ENCODE measurements at places on chromosomes 16 and 17. TPM values are rescaled to one million over a fixed set of nuclear protein-coding genes. Genes with fewer than 3 reads are reported as not detected.
A peak's percentile ranks its signal among the peaks of the same experiment; 100 is the strongest.

The PRSS21 gene
- polyA plus RNA-seq = not detected

The CCL14 gene
- 27.4 TPM for polyA plus RNA-seq

The CARD14 gene
- polyA plus RNA-seq = 0.58 TPM

The USP43 gene
- polyA plus RNA-seq = 0.94 TPM

The MYCBPAP gene
- polyA plus RNA-seq = 2.3 TPM

The TLCD3B gene
- 0.76 TPM for polyA plus RNA-seq

GRCh38 chr17:40038882-40039513, 15.2 kb downstream of the MED24 start:
- peaks cover 46% of the 10 kb centered on the region for H3K36me3 ChIP-seq
- H3K4me3 ChIP-seq = no peak overlapping the region
- no peaks in the 10 kb centered on the region for H3K27me3 ChIP-seq
- peaks cover 9% of the 10 kb centered on the region for H3K4me1 ChIP-seq
- peak overlapping the region; percentile 92 for H3K27ac ChIP-seq

- peak overlapping the region; percentile 47 for H3K4me3 ChIP-seq
- no peaks in the 10 kb centered on the region for H3K36me3 ChIP-seq
- H3K4me1 ChIP-seq = peaks cover 16% of the 10 kb centered on the region
- DNase-seq = peak; percentile 51
Measured at GRCh38 chr17:44307387-44308186, 814 bp upstream of the RUNDC3A start.

DNA sequence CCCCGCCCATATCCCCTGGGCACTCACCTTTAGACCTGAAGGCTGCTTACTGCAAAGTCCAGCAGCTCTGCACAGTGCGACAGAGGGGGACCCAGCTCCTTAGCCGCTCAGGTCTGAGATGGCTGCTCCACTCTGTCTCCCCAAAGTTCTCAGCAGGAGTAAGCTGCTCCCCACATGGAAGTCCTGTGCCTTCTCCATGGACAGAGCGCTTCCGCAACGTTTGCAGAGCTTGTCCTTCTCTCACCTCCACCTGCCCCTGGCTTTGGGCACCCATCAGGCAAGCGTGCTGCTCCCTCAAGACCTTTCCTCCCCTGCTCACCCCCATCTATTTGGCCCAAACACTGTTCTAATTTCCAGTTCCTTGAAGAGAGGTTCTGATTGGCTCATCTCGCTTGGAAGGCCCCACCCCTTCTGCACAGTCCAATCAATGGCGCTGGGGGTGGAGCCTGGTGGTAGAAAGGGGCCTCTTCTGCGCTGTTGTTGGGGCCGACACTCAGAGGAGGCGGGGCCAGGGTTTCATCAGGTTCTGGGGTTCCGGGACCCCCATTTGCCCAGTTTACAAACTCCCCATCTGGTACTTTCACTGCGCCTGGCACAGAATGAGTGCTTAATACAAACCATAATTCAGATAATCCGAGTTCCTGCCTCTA, 137.2 kb downstream of the CYLD start:
- peaks cover 7% of the 10 kb centered on the region for H3K4me1 ChIP-seq
- no peaks in the 10 kb centered on the region for H3K36me3 ChIP-seq
- no peak overlapping the region for H3K4me3 ChIP-seq
- peaks cover 4% of the 10 kb centered on the region for H3K27me3 ChIP-seq
- H3K27ac ChIP-seq = no peak overlapping the region

- H3K36me3 ChIP-seq = no peaks in the 10 kb centered on the region
- H3K27me3 ChIP-seq = no peaks in the 10 kb centered on the region
- no peak for DNase-seq
- H3K4me1 ChIP-seq = no peaks in the 10 kb centered on the region
- H3K4me3 ChIP-seq = no peak overlapping the region
Measured at GRCh38 chr16:81956213-81956948, 54.9 kb downstream of the SDR42E1 start.

- no peaks in the 10 kb centered on the region for H3K27me3 ChIP-seq
- H3K4me3 ChIP-seq = no peak overlapping the region
- H3K4me1 ChIP-seq = no peaks in the 10 kb centered on the region
- H3K27ac ChIP-seq = no peak overlapping the region
- no peak for DNase-seq
Measured at GRCh38 chr17:69144331-69145255, 2.9 kb upstream of the ABCA6 start.

DNA sequence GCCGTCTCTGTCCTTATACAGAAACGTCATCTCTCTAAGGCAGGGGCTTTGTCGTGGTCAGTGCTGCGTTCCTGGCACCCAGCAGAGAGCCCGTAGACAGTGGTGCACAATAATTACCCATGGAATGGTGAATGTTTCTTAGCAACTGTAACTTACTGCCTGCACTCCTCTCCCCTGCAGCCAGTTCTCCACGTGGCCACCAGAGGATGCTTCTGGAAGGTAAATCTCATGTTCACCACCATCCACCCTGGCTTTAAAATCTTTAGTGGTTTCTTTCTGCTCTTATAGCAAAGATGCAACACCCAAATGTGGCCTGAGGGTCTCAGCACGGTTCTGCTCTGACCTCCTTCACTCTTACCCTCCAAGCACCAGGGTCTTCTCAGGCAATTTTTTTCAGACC, 150.8 kb downstream of the GRIN2A start:
- H3K4me3 ChIP-seq = no peak overlapping the region
- DNase-seq = no peak
- H3K27me3 ChIP-seq = no peaks in the 10 kb centered on the region
- no peaks in the 10 kb centered on the region for H3K4me1 ChIP-seq
- no peak overlapping the region for H3K27ac ChIP-seq

GRCh38 chr17:80866050-80866793, 125.4 kb upstream of the CHMP6 start:
- DNase-seq = peak; percentile 82
- H3K27ac ChIP-seq = no peak overlapping the region
- H3K36me3 ChIP-seq = peaks cover 5% of the 10 kb centered on the region

GRCh38 chr16:17470908-17471718, at the start of gene XYLT1:
TSS of gene XYLT1 (minus strand) at chr16:17470960. CDS start at chr16:17470796, 164 bp downstream.
- peaks cover 35% of the 10 kb centered on the region for H3K4me1 ChIP-seq
- H3K27ac ChIP-seq = peak within 1 kb of the TSS; percentile 65
- H3K36me3 ChIP-seq = no peaks in the 10 kb centered on the region
- H3K27me3 ChIP-seq = peaks cover 43% of the 10 kb centered on the region
- peak within 1 kb of the TSS; percentile 61 for H3K4me3 ChIP-seq

DNA sequence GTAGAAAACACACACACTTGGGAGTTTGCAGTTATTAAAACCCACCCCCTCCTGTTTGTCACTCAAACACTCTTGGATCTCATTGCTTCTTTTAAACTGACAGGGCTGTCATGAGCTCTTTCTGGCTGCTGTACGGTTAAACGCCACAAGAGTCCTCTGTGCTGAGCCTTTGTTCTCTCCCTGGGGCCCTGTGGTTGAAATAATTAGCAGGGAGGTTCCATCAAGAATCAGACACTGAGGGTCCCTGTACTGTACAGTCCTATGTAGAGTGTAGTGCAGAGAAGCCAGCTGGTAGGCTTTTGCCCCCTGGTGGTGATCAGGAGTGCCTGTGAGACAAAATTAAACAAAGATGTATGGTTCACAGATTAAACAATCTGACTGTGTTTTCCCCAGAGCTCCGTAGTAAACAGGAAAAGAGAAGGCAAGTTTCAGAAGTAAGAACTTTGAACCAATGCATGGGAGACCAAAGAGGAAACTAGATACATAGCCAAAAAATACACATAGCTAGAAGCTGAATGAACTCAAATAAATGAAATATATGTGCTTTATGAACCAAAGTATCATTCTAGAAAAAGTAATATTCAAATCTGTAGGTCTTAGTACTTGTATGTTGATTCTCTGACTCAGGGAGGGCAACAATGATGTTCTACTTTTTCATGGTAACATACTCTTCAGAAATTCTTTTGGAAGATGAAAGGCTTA, 1.4 kb upstream of the SSH2 start:
- DNase-seq = peak; percentile 91
- peaks cover 6% of the 10 kb centered on the region for H3K4me1 ChIP-seq
- H3K4me3 ChIP-seq = peak overlapping the region; percentile 18
- H3K27ac ChIP-seq = no peak overlapping the region
- H3K27me3 ChIP-seq = no peaks in the 10 kb centered on the region

- H3K27me3 ChIP-seq = no peaks in the 10 kb centered on the region
- DNase-seq = no peak
- no peak overlapping the region for H3K4me3 ChIP-seq
- H3K27ac ChIP-seq = no peak overlapping the region
Measured at GRCh38 chr16:69318177-69318910, 7.2 kb downstream of the VPS4A start.

- no peaks in the 10 kb centered on the region for H3K27me3 ChIP-seq
- H3K36me3 ChIP-seq = no peaks in the 10 kb centered on the region
- H3K4me1 ChIP-seq = peaks cover 10% of the 10 kb centered on the region
- no peak overlapping the region for H3K27ac ChIP-seq
- H3K4me3 ChIP-seq = no peak overlapping the region
- peak; percentile 16 for DNase-seq
Measured at GRCh38 chr16:80299416-80299815, 241.4 kb upstream of the DYNLRB2 start.

DNA sequence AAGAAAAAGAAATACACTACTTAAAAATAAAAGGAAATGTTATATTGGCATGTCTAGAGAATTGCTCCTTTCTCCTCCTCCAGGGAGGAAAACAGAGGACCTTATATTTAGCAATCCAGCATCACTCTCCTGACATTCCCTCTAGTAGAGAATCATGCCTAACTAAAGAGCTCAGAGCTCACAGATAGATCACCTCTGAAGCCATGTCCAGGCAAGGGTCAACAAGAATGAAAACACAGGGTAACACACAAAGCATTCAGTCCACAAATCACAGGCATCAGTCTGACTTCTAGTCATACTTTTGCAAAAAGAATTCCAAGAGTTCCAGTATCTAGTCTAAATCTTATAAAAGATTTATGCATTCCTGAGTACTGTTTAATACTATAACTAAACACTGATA, 4.4 kb upstream of the HASPIN start:
- H3K4me1 ChIP-seq = peaks cover 9% of the 10 kb centered on the region
- no peak overlapping the region for H3K27ac ChIP-seq
- no peaks in the 10 kb centered on the region for H3K27me3 ChIP-seq
- H3K36me3 ChIP-seq = peaks cover 51% of the 10 kb centered on the region
- no peak for DNase-seq

- no peaks in the 10 kb centered on the region for H3K4me1 ChIP-seq
- no peaks in the 10 kb centered on the region for H3K27me3 ChIP-seq
- no peak overlapping the region for H3K4me3 ChIP-seq
- DNase-seq = no peak
- peaks cover 42% of the 10 kb centered on the region for H3K36me3 ChIP-seq
Measured at GRCh38 chr17:76309461-76309860, 1.4 kb upstream of the QRICH2 start.

- DNase-seq = no peak
- no peak overlapping the region for H3K4me3 ChIP-seq
- H3K27me3 ChIP-seq = no peaks in the 10 kb centered on the region
- no peak overlapping the region for H3K27ac ChIP-seq
- H3K36me3 ChIP-seq = no peaks in the 10 kb centered on the region
Measured at GRCh38 chr17:33832262-33832661, 422.8 kb upstream of the CCL2 start.

GRCh38 chr17:68290268-68290954, 516 bp downstream of the SLC16A6 start:
- DNase-seq = no peak
- peak overlapping the region; percentile 47 for H3K4me3 ChIP-seq
- H3K27me3 ChIP-seq = peaks cover 55% of the 10 kb centered on the region
- no peaks in the 10 kb centered on the region for H3K36me3 ChIP-seq

DNA sequence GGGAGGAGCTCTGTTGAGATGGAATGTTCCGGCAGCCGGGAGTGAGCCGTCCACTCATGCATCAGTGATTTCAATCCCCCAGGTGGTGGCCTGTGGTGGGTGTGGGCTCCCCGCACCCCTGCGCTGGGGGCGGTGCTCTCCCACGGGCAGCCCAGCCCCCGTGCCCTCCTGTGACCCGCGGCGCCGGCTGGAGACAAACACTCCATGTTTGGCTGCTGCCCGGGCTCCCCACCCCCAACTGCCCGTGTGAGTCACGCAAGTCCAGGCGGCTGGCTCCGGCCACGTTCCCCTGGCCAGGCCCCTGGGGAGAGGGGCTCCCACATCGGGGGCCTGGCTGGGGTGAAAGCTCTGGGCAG, 29.4 kb downstream of the CACNA1H start:
- H3K36me3 ChIP-seq = no peaks in the 10 kb centered on the region
- H3K27me3 ChIP-seq = no peaks in the 10 kb centered on the region
- no peak overlapping the region for H3K4me3 ChIP-seq
- DNase-seq = peak; percentile 39
- H3K4me1 ChIP-seq = peaks cover 60% of the 10 kb centered on the region

DNA sequence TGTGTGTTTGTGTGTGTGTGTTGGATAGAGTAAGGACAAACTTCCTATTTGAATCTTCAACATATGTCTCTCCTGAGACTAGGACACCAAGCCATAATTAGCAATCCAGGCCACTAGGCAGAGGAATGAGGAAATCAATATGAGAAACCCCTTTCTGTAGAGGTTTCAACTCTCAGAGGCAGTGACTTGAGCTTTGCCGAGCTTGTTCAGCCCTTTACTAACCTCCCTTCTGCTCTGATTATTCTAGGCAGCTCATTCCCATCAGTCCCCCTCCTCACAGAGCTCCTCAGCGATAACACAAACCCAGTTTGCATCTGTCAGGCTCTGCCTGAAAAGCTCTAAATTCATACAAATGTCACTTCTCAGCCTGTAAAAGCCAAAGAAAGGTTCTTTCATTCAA, 1030.3 kb downstream of the CDH8 start:
- H3K27ac ChIP-seq = no peak overlapping the region
- peak; percentile 4 for DNase-seq
- H3K4me1 ChIP-seq = no peaks in the 10 kb centered on the region
- H3K36me3 ChIP-seq = no peaks in the 10 kb centered on the region

DNA sequence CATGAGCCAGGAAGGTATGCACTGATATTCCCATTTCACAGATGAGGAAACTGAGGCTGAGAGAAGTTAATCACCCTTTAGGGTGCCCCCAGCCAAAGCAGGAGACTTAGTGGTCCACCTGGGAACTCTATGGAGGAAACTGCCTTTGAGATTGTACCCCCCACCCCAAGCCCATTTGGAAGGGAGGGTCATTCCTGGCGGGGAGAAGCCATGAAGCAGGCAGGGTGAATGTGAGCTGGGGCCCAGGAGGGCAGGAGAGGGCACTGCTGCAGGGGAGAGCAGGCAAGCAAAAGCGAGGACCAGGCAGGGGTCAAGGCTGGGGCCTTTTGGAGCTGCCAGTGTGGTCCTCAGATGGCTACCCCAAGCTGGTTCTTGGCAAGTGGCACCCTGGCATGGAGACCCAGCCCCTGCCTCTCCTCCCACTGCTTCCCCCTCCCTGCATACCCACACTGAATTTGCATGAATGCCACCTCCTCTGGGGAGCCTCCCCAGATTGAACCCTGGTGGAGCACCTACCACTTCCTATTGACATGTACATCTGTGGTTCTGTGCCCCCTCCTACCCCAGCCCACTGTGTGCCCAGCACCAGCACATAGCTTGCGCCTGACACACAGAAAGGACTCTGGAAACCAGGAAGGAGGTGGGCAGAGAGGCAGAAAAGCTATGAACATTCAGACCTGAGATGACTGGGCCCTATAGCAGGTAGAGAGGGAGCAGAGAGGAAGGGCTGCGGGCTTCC, 965 bp upstream of the TMC6 start:
- H3K4me3 ChIP-seq = no peak overlapping the region
- H3K27me3 ChIP-seq = peaks cover 49% of the 10 kb centered on the region
- peaks cover 84% of the 10 kb centered on the region for H3K4me1 ChIP-seq
- peaks cover 14% of the 10 kb centered on the region for H3K36me3 ChIP-seq

GRCh38 chr17:57524839-57525568, 220.1 kb downstream of the CCDC182 start:
- peaks cover 4% of the 10 kb centered on the region for H3K27me3 ChIP-seq
- no peak for DNase-seq
- no peak overlapping the region for H3K27ac ChIP-seq
- no peaks in the 10 kb centered on the region for H3K36me3 ChIP-seq
- peaks cover 10% of the 10 kb centered on the region for H3K4me1 ChIP-seq
